ENCODE measurements at places on chromosomes 1 and 21.

DNA sequence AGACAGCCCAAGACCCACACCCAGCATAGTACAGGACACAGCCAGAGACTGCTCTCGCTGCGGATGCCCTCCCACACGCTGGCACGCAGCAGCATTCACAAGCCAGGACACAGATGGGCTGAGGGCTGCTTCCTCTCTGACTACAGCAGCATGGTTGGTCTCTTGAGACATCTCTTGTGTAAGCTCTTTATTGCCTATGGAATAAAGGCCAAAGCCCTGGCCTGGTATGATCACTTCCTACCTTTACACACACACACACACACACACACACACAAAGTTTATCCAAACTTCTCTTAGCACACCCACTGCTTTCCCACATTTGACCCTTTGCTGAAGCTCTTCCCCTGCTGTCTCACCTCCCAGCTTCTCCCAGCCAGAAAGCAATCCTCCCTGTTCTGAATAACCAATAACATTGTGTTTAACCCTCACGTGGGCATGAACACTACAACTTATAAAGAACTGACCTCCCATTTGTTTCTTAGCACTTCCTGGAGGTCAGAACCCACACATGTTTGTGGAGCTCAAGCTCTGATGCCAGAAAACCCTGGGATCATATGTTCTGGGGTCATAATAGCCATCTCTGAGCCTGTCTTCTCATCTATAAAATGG, 1.2 kb upstream of the LUZP1 start:
- DNase-seq: peak; percentile 85

DNA sequence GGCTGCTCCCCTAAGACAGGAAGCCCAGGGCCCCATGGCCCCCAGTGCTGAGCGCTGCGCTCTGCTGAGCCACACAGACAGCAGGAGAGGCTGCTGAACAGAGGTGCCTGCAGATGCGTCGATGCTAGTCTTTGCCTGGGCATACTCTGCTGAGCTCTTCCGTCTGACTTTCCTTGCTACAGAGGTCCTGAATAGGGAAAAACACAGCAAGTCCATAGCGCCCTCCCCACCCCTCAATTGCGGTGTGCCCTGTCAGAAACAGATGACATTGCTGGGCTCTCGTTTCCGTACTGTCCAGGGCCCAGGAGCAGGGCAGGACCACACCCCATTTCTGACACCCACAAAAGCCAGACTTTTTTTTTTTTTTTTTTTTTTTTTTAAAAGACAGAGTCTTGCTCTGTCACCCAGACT, 252.5 kb downstream of the SDCCAG8 start:
- DNase-seq: no peak

DNA sequence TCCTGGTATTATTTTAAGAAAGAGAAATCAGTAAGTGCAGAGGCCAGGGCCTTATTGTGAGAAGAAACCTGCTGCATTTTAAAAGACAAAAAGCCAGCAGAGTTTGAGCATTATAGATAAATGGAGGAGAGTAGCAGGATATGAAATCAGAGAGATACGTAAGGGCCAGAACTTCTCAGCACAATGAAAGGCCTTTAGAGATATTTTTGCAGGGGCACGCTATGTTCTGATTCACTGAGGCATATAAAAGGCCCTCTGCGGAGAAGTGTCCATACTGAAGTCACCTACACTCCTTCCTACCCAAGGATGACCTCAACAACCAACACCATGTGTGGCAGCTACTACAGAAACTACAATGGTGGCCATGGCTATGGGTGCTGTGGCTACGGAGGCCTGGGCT, at the start of gene KRTAP6-3:
TSS of gene KRTAP6-3 (plus strand) at position 301 of the 400 bp plus-strand sequence. CDS start at position 307, 6 bp downstream.
- no peak for DNase-seq

GRCh38 chr1:100354971-100355394, 2.7 kb downstream of the CDC14A start:
- no peak for DNase-seq

Measured in brain pericyte (primary cell).